Stimulated activated CD4-positive, alpha-beta T cell treated with anti-CD3 and anti-CD28 coated beads, Interleukin-2, amount 100 ng/mL, for 48 hours (primary cell): ENCODE measurements at places on chromosomes 7 and 10.

GRCh38 chr10:11207560-11207844 is 189.8 kb downstream of the CELF2 start:
- DNase-seq, result no peak

DNA sequence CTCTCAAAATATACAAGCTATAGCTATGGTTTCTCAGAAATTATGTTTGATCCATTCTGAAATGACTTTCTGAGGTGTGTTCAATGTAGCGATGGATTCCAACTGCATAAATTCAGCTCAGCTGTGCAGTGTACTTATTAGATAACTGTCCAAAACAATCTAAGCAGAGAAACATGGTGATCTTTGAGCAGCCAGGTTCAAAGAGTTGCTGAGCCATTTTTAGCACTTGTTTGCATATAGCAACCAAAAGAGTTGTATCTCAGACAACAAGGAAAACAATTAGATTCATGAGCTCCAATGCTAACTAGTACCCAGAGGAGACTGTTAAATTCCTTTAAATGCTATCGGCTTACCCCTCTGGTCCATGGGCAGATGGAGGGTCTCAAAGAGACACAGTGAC is 15.9 kb upstream of the KCNIP2 start:
- no peak for DNase-seq

- DNase-seq, result no peak
Measured at GRCh38 chr10:26859241-26860101, 1.3 kb downstream of the ABI1 start.

- DNase-seq, result no peak
Measured at GRCh38 chr10:47262606-47263533, 37.1 kb upstream of the GDF10 start.

GRCh38 chr7:19537942-19538401 is 170.9 kb downstream of the POLR1F start:
- no peak for DNase-seq

- DNase-seq, result no peak
Measured at GRCh38 chr10:33335801-33336581, 1.5 kb upstream of the NRP1 start.

- no peak for DNase-seq
Measured at GRCh38 chr7:55409482-55410225, 44.5 kb downstream of the LANCL2 start.

DNA sequence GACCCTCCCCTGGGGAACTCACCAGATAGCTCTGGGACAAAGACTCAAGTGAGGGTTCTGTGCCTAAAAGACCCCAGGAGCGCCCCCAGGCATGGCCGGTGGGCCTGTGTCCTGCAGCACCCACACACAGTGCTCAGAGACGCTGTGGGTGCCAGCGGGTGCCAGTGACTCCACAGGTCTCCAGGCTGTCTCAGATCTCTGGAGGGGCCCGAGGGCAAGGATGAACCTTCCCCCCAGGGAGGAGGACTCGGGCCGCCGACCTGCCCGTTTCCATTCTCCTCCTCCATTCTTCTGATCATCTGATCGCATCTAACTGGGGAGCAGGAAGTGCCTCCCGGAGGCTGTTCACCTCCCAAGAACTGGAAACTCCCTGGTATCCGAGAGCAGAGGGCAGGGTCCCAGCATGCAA is 980 bp downstream of the ADAM8 start:
- peak; percentile 43 for DNase-seq

DNA sequence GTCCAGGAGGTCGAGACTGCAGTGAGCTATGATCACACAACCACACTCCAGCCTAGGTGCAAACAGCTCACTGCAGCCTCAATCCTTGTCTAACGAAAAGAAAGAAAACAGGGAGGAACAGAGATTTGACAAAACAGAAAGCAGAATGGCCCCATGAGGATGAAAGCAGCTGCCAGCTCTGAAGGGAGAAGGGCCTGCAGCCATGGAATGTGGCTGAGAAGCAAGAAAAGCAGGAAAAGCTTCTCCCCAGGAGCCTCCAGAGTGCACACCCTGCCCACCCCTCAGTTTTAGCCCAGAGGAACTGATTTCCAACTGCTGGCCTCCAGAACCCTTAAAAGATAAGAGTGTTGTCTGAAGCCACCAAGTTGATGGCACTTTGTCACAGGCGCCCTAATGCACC is 13.0 kb downstream of the ESYT2 start:
- DNase-seq, result no peak

DNA sequence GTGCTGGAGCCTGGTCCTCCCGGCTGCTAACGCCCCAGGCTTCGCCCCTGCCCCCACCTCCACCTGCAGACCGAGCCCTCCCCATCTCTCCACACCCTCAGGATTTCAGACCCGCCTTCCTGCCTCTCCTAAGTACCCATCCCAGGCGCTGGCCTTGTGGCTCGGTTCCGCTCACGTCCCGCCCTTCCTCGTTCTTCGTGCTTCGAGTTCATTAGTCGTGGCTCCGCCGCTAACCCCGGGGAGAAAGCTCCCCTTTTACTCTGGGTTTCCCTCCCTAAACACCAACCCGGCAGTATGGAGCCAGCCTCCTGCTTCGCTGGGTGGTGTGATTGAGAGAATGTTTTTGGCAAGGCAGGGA is 11.2 kb downstream of the EMX2 start:
- DNase-seq, result no peak

GRCh38 chr10:15426558-15426957 is 55.5 kb upstream of the FAM171A1 start:
- no peak for DNase-seq

GRCh38 chr10:70578371-70578947 is 24.1 kb downstream of the PRF1 start:
- DNase-seq, result peak; percentile 57

GRCh38 chr10:113704637-113705343 is 25.1 kb downstream of the CASP7 start:
- DNase-seq, result no peak

DNA sequence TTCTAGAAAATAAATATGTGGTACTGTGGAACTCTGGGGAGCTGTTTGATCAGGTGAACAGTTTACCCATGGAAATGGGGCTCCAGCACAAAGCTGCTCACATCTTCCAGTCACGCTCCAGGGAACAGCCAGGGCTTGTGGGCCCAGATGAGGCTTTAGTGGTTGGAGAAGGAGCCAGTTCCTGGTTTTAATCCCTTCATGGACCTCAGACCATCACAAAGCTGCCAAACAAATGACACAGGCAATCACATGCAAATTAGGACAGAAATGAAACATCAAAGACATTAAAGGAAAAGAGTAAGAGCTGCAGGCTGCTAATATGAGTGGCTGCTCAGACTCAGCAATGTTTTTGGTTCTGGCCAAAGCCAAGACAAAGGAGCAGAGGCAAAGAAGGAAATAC is 2.2 kb upstream of the ATP6V0E2 start:
- no peak for DNase-seq

DNA sequence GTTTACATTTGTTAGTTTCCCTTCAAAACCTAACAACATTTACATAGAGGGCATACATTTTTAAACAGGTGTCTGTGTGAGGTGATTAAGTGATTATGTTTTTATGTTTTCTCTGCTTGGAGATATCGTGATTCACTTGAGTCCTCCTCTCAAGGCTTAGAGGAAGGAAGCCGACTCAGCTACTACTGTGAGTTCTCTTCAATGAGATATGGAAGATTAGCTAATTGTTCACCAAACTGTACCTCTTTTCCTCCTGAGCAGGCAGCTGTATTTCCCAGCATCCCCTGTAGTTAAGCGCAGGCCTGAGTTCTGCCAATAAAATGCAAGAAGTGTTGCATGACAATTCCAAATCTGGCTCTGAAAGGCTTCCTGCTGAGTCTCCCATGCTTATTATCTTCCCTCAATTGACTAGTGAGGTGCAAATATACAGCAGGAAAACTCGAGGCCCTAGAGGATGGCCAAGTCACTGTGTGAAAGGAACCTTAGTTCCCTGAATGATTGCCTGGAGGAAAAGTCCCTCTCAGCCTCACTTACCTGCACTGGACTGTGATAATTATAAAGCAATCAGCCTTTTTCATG is 528.7 kb downstream of the GRM8 start:
- no peak for DNase-seq

DNA sequence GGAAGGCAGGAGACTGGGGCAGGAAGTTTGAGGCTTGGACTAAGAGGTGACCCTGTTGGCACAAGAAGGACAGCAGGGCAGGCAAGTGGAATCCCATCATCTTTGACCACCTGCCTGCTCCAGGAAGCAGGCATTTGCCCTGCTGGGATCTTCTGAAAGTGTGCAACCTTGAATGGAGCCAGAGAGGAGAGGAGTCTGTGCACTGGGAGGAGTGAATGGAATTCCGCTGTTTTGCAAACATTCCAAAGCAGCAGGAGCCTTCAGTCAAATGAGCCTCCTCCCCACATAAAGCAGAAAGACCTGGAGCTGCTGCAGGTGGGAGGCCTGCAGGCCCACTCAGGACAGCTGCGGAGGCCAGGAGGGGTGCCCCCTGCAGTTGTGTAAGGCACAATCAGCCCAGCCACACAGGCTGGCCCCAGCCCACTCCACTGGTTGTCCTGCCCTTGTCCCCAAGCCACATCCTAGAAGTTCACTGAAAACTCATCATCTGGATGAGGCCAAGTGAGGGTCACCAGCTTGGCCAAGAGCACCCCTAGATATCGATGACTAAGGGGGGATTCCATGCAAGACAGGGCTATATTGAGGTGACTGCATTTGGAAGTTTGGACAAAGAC is 249.5 kb downstream of the RPS24 start:
- DNase-seq, result no peak

GRCh38 chr7:94174375-94174774 is 170.2 kb upstream of the BET1 start:
- DNase-seq, result no peak

GRCh38 chr7:157711353-157711888 is 374.6 kb downstream of the DNAJB6 start:
- DNase-seq, result no peak

- no peak for DNase-seq
Measured at GRCh38 chr7:133513608-133514007, 260.7 kb downstream of the EXOC4 start.

- DNase-seq, result no peak
Measured at GRCh38 chr10:11787374-11787773, 35.8 kb upstream of the PROSER2 start.

GRCh38 chr7:143499246-143499645 is 21.6 kb downstream of the TAS2R41 start:
- DNase-seq, result no peak

DNA sequence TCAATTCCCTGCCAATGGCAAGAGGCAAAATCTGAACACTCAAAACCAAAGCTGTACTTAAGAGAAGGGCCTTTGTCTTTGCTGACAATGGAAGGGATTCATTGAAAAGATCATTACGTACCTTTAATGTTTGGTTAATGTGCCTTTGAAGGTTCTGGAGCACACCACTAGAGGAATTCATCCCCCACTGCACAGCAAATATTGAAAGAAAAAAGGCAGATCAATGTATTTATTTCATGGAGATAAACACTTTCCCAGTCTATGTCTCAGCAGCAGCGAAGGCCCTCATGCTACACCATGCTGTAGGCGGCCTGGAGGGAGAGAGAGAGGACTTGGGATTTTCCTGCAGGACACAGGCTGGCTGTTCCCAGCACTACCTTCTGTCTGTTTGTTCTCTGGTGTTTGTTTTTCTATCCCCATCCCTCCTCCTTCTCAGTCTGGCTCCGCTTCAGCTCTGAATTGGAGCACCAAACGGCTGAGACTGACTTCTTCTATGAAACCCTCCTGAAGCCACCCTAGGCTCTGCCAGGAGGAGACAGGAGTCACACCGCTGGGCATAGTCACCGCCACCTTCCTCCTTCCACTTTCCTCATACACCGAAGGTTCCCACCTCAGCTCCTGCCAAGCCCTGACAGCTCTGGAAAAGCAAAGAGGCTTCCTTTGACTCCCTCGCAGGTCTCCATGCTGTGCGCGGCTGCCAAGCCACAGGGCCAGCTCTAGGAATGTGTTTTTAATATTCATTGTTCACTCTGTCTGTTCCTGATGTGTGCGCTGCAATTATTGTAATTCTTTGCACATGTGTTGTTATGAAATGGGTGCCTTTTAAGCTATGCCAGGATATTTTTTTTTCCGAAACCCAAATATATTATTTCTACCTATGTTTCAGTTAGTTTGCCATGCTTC is 301.5 kb downstream of the FZD1 start:
- DNase-seq, result no peak

DNA sequence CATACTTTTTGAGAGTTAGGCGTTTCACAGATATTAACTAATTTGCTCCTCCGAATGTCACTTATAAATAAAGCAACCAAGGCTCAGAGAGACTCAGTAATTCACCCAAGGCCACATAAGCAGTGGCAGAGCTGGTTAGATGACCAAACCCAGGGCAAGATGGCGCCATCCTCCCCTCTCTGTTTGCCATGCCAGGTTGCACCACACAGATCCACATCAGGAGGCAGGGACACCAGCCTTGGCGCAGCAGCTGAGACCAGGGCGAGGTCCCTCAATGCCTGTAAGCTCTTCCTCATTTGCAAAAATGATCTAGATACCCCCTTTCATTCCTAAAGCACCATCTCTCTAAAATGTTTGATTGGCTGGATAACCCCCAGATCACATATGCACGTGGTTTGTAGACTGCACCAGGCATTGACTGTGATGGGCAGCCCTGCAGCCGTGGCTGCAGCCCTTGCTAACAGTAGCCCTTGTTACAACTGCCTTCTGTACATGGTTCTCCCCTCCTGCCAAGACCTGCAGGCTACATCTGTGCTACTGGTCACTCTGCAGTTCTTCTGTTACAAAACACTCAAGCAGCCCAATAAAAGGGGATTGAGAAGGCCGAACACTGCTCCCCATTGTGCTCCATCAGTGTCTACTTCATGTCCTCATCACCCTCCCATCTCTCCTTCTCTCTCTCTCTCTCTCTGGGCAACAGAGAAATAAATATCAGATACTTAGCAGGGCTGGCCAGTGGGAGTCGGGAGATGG is 298.6 kb downstream of the PRPF18 start:
- DNase-seq, result no peak

DNA sequence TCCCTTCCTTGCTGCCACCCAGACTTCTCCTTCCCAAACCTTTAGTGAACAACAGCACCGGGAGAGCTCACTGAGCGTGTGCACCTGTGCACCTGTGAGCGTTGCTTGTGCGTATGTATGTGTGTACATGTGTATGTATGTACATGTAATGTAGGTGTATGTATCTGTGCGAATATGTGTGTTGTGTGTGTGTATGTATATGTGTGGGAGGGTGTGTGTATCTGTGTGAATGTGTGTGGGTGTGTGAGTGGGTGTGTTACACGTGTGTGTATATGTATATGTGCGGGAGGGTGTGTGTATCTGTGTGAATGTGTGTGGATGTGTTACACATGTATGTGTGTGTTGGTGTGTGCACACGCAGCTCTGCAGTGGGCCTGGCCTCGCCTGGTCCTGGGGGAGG is 44.5 kb upstream of the DNAJB6 start:
- DNase-seq, result no peak

GRCh38 chr7:20799566-20800366 is 13.1 kb upstream of the SP8 start:
- no peak for DNase-seq

DNA sequence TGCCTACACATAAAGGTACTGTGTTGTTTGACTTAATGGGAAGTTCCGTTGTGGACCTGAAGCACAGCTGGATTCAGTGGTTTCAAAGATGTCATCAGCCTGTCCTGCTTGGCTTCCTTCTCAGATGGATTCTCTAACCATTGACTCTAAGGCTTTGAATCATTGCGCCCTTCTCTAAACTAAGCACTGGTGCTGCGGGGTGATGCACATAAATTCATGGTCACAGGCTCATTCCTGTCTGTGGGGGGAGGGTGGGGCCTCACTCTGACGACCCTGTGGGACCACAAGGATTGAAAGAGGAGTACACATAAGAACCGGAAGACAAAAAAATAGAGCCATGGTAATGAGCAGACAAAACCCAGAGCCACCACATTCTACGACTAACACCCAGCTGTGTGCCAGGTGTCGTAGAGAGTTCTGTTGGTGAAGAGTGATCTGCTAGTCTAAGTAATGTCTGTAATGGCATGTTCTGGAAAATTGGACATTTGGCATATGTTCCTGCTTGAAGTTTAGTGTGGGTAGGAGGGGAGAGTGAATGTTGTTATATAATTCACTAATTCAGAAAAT is 97.3 kb upstream of the YAE1 start:
- DNase-seq, result no peak
